Choroid plexus epithelial cell (primary cell): ENCODE measurements at places on chromosomes 1 and 21.
A peak's percentile ranks its signal among the peaks of the same experiment; 100 is the strongest.

DNA sequence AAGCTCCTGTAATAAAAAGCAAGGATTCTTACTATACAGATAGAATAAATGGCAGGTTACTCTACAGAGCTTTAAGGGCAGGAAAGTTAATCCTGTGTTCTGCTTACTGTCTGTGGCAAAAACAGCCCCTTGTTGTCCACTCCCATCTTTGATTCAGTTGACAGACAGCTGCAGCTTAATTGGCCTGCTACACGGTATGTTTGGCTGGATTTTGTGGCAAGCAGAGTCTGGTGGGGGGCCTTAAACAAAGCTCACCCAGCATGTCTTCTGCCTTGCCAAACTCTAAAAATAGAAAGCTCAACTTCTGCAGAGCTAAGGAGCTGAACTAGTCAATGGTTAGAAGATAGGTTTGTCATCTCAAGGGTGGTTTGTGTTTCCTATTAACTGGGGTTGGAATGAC lies 407.2 kb downstream of the HLX start:
- no peak for DNase-seq

- DNase-seq, result no peak
These were observed 648.7 kb downstream of the USP25 start for GRCh38 chr21:16378525-16378924.

- no peak for DNase-seq
These were observed 642.9 kb downstream of the BRINP3 start for GRCh38 chr1:189834813-189835212.

- DNase-seq, result no peak
These were observed 15.2 kb downstream of the LY9 start for GRCh38 chr1:160811147-160811546.

GRCh38 chr1:155083052-155083541 lies 4.5 kb downstream of the EFNA3 start:
- DNase-seq, result no peak

- no peak for DNase-seq
These were observed 1.5 kb upstream of the CCDC27 start for GRCh38 chr1:3750741-3751140.

- DNase-seq, result peak; percentile 61
These were observed 11.8 kb upstream of the ZFP69B start for GRCh38 chr1:40438391-40439015.

- DNase-seq, result no peak
These were observed 16.3 kb upstream of the PPM1J start for GRCh38 chr1:112731451-112731850.
